Inflammatory macrophage (primary cell): ENCODE measurements at places on chromosomes 11 and 22.
A peak's percentile ranks its signal among the peaks of the same experiment; 100 is the strongest.

GRCh38 chr11:118370774-118371173, 11.4 kb downstream of the UBE4A start:
- no peak for DNase-seq

- DNase-seq = no peak
Observed at GRCh38 chr11:1639102-1639620, 9.6 kb downstream of the KRTAP5-5 start.

- no peak for DNase-seq
Observed at GRCh38 chr11:14327116-14327515, 31.9 kb downstream of the RRAS2 start.

DNA sequence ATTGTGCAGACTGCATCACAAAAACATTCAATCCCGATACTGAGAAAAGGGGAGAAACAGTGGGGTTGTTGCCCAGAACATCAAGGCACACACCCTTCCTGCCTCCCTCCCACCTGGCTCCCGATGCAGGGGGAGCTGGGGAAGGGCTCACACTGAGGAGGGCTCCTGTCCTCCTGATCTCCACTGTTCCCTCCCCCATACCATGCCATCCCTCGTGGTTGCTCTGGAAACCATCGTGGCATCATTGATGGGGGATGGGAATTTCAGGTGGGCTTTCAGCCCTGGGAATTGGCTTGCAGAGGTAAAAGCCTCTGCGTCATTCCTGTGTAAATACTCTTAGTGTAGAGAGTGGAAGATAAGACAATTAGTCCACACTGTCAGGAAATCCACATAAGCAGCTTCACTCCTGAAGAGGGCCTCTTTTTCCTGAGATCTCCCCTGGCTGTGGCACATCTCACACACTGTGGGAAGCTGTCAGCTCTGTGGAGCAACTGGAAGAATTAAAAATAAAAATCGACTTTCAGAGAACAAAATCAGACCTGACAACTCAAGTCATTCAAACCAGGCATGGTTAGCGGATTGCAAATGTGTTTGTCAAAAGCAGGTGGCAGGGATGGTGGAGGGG, 176.0 kb downstream of the CHST1 start:
- no peak for DNase-seq

- no peak for DNase-seq
Observed at GRCh38 chr22:48782811-48783511, 1044.7 kb downstream of the BRD1 start.

GRCh38 chr11:19597876-19598275, 114.8 kb upstream of the NAV2 start:
- no peak for DNase-seq

GRCh38 chr11:6251990-6252473, 7.6 kb upstream of the CCKBR start:
- no peak for DNase-seq

DNA sequence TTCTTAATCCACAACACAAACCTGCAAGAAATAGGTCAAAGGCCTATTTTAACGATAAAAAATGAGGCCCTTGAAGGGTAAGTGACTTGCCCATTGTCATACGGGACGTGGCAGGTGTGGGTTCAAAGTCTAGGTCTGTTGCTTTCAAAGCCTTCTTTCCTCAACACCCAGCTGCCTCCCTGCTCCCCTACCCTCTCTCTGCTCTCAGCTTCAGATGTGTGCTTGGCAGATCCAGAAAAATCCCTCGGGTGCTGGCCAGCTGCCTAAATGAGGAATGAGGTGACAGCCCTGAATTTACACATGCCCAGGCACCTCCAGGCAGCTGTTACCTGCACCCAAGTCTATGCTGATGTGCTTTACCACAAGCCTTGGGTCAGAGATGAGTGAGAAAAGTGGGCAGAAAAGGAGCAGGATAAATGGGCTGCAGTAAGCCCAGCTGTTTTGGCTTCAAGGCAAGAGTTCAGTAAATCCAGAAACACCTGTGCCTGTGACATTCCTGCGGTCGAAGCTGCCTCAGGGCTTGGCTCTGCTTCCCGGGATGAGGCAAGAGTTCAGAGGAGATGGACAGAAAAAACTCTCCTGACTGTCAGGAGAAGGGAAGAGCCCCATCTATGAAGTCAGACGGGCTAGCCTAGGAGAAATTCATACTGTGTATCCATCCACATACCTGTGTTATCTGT, 49.9 kb upstream of the LDLRAD3 start:
- no peak for DNase-seq

GRCh38 chr22:42331014-42331413, 60.6 kb upstream of the TCF20 start:
- no peak for DNase-seq

DNA sequence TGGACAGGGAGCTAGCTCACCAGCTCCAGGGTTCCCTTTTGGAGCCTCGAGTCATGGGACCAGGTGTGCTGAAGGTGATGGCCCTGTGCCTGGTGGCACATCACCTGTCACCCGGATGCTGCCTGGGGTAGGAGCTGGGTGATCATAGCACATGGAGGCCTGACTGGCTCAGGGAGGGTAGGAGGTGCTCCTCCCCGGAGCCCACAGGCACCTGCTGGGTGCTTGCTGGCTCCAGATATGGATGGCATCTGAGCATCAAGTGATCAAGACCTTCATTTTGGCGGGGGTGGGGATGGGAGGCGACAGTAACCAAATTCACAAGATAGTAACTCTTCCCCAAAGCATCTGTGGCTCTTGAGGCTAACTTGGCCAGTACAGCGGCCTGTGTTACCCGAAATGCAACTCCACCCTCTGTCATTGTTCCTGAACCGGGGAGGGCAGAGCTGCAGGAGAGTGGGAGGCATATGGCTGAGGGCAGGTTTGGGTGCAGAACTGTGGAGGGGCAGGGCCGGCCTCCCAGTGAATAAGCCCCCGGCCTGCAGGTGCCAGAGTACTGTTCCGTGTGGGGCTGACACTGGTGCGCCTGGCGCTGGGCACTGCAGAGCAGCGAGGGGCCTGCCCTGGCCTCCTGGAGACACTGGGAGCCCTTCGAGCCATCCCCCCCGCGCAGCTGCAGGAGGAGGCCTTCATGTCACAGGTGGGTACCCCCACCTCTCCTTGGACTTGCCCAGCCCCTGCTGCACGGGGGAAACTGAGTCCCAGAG, 4.7 kb downstream of the TBC1D10C start:
- no peak for DNase-seq

- no peak for DNase-seq
Observed at GRCh38 chr11:11782532-11783110, 59.2 kb upstream of the USP47 start.

- peak; percentile 87 for DNase-seq
Observed at GRCh38 chr11:14270690-14271542, 88.1 kb downstream of the RRAS2 start.

- DNase-seq = no peak
Observed at GRCh38 chr11:114775875-114776621, 97.7 kb downstream of the NXPE2 start.
